Naive thymus-derived CD4-positive, alpha-beta T cell (primary cell): ENCODE measurements at places on chromosomes 7 and 10.

GRCh38 chr7:151244196-151244840 lies 4.2 kb downstream of the SMARCD3 start:
- DNase-seq, result peak; percentile 53

- DNase-seq, result no peak
Observed at GRCh38 chr7:31110331-31111108, 58.4 kb downstream of the ADCYAP1R1 start.

GRCh38 chr10:14781763-14782162 lies 7.1 kb upstream of the FAM107B start:
- DNase-seq, result no peak

DNA sequence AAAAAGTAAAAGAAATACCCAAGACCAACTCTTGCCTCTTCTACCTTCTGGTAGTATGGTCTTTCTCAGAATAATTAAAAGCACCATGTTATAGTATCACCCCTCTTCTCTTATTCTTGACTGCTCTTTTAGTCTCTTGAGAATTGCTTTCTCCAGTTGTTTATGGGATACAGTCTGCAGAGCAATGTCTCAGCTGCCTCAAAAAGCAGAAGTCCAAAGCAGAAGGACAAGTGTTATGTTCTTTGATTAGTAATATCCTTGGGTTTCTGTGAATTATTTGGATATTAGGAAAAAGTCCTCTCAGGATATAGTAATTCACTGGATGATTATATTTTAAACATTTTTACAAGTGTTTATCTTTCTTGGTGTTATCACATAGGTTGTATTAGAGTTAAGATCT lies 7.4 kb downstream of the TAS2R41 start:
- DNase-seq, result no peak

DNA sequence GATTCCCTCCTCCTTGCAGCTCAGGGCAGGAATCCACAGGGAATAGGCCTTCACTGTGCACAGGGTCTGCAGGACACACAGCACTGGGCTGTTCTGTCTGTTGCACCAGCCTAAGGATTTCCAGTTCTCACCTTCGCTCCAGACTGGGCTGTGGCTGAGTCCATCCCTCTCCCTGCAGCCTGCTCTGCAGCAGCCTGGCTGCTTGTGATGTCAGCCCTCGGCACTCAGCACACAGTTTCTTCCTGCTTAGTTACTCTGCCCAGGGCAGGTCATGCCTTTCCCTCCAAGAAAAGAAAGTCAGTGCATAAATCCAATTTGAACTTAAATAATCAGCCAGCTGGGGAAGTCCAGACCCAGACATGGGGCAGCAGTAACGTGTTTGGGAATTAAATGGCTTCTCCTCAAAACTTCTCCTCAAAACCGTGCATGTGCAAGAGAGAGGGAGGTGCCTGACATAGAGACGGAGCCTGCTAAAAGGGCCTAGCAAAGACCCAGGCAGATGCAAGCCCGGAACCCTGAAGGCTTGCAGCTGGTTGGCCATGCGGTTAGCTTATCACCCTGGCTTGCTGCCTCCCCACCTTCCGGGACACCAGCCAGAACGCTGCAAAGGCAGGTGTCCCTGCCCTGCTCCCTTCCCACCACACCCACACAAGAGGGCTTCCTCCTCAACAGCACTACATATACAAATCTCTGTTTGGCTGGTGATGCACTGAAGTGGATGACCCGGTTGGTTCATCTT lies 10.9 kb upstream of the GDF2 start:
- DNase-seq, result peak; percentile 78

- no peak for DNase-seq
Observed at GRCh38 chr7:91618776-91619765, 261.4 kb downstream of the MTERF1 start.

GRCh38 chr7:139004321-139005090 lies 23.3 kb upstream of the KIAA1549 start:
- no peak for DNase-seq

- no peak for DNase-seq
Observed at GRCh38 chr7:122300211-122300932, 4.2 kb downstream of the FEZF1 start.

GRCh38 chr10:23095966-23096801 lies 805 bp downstream of the MSRB2 start:
- DNase-seq, result peak; percentile 42

DNA sequence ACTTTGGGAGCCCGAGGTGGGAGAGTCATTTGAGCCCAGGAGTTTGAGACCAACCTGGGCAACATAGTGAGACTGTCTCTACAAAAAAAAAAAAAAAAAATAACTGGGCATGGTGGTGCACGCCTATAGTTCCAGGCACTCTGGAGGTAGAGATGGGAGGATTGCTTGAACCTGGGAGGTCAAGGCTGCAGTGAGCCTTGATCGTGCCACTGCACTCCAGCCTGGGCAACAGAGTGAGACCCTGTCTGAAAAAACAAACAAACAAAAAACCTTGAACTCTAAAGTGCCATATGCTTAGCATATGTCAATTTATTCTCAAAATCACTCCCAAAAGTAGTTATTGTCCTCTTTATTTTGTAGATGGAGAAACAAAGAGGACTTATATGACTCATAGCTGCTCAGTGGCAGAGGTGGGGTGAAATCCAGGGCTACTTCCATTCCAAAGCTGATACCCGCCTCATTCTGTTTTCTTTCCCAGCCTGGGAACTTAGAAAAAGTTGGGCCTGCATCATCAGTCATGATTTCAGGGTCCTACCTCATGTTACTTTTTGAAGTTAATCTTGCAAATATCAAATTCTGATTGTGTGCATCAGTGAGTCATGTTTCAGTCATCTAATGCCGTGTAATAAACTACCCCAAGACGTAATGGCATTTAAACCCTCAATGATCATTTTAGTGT lies 13.3 kb downstream of the DHTKD1 start:
- no peak for DNase-seq

DNA sequence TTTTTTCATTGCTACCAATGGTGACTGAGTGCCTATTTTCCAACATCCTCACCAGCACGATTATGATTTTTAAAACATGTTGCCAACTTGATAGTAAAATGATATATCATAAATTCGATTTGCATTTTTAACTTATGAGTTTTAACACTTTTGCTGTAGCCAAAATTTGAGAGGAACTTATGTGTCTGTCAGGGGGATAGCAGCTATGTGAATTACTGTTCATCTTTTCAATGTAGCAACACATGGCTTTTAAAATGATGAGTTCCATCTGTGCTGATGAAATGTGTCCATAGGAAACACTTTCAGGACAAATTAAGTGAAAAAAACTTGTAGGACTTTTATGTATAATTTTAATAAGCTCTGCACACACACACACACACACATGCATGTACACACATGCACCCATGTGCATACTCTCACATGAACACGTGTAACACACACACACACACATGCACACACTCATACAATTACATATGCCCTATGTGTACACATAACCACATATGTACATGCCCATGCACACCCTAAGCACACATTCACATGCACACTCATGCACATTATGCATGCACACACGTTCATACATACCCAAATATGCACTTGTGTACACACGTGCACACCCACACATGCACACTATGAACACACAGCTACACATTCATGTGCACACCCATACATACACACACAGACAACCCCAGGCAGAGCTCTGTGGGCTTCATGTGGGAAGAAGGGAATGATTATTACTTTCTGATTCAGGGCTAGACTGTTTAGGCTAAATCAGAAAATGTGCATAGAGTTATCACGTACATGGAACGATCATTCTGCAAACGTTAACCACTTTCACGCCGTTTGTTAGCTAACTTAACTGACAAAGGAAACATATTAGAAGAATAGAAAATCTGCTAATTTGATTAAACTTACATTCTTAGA lies 68.9 kb downstream of the C10orf143 start:
- DNase-seq, result no peak

DNA sequence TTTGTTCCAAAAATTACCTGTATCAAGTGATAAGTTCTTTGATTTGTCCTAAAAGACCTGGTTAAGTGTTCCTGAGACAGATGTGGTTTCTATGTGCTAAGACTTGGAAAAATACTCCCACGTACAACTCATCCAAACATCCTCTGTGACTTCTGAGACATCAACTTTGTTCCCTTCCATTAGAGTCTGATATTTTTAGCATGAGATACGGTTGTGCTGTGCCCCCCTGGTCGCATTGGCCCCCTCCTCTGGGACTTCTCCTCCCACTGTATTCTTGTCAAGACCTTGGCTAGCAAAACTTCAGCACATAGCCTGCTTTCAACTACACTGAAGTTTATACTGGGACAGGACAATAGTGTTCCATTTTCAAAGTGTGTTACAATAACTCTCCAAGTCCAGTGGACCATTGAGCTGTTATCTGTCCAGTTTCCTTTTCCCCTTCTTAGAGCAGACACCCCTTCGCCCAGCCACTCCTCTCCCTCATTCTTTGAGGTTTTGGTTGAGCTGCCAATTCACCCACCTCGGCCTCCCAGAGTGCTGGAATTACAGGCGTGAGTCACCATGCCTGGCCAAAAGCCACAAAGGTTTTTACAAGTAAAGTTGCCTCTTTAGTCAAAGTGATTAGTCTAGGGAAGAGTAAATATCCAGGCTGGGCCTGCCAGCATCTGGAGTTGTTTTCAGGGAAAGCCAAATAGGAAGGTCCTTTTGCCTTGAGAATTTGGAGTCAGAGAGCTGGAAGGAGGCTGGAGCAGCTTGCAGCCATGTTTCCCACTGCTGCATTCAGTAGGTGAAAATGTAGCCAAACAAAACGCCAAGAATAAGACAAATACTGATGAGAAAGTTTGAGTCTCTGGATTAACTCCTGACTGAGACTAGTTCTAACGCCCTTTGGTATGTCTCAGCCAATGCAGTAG lies 17.8 kb upstream of the PDLIM1 start:
- no peak for DNase-seq

DNA sequence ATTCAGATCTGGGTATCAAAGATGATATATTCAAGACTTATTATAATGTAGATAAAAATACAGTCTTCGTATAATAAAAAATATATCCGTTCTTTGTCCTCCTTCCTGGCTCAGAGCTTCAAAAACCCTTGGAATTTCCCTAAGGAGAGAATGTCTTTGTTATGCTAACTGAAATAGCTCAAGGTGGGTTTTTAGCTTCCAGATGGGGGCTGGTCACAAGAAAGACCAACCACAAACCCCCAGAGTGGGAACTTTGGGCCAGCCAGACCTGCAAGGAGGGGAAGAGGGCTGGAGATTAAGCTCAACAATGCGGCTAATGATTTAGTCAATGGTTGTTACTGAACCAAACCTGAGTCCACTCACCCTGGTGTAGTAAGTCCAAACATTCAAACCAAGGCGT lies 196.4 kb downstream of the SDHAF3 start:
- no peak for DNase-seq

GRCh38 chr10:6973899-6974298 lies 393.8 kb upstream of the PRKCQ start:
- DNase-seq, result peak; percentile 39

DNA sequence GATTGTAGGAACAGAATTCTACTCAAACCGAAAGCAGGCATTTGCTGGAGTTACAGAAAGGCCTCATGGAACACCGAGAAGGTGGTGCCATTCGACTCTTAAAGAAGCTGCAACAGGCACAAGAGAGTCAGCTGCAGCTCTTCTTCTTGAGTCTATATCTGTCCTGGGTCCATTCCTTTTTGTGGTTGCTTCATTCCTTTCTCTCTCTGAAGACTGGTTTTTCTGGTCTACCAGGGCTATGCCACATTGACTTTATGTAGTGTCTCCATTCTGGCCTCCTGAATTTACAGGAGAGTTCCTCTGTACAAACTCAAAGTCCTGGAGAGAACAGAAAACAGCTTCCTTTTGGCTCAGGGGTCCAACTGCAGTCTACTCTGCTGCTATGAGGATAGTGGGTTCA lies 132.8 kb downstream of the CFTR start:
- DNase-seq, result no peak

- no peak for DNase-seq
Observed at GRCh38 chr10:125472010-125472607, 210.9 kb downstream of the TEX36 start.

DNA sequence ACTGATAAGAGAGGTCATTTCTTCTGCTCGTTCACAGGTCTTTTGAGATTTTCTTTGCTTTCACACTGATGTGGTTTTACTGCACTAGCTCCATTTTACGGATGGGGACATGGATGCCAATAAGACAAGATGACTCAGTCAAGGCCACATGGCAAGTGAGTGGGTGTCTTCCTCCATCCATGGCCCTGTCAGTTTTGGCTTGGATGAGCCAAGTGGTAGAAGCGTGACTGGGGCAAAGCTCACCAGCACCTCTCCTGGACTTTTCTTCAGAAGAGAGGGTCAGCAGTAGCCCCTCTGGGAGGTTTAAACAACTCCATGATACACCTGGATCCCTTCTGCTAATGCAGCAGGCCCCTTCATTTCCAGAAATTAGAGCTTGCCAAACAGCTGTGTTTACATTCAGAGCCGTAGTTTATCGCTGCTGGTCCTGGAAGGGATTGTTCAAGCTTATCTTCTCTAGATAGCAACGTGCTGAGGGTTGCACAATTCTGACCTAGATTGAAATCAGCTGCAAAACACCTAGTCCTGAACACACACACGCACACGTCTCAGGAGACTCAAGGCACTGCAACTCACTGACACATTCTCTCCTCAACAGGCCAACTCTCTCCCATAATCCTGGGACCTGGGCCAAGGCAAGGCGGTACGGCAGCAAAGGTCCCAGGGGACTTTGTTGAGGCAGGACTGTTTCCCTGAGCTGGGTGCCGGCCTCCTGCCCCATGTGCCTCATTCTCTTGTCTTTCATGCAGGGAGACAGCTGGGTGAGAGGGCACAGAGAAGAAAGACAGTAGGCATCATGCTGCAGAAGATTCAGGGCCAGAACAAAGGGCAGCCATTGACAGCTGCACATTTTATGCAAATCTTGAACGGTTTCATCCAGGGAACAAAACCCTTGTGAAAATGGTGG lies 14.2 kb upstream of the PDCD4 start:
- no peak for DNase-seq

DNA sequence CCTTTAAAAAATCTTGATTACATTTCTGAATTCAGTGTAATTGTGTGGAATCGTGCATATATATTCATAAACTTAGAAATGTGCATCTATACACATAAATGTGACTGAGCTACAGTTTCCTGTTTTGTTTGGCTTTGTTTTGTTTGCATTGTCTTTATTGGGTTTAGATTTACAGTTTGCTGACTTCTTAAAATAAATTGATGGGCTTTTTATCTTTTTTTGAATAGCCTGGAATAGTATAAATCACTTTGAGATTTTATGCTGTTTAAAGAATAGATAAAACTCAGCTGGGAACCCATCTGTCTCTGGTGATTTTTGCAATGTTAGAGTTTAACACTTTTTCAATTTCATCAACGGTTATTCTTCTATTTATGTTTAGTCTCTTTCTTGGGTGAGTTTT lies 21.2 kb upstream of the BRAF start:
- DNase-seq, result no peak

GRCh38 chr7:50092579-50093491 lies at the start of gene ZPBP:
Gene ZPBP, minus strand, starts transcription at chr7:50093246. Its CDS starts 52 bp downstream, at chr7:50093194.
- peak; percentile 72 for DNase-seq

- no peak for DNase-seq
Observed at GRCh38 chr7:91185771-91186170, 78.5 kb upstream of the FZD1 start.

GRCh38 chr10:92832998-92833650 lies 15.2 kb upstream of the EXOC6 start:
- DNase-seq, result no peak

- no peak for DNase-seq
Observed at GRCh38 chr7:30851651-30852307, 59.9 kb upstream of the AQP1 start.
